ENCODE measurements at places on chromosomes 11 and 22. TPM values are rescaled to one million over a fixed set of nuclear protein-coding genes. Genes with fewer than 3 reads are reported as not detected.

GRCh38 chr11:67421430-67422031 lies 6.1 kb downstream of the CARNS1 start:
- no peak for DNase-seq

GRCh38 chr11:105312266-105312665 lies 172.7 kb upstream of the CARD18 start:
- DNase-seq: no peak

- DNase-seq: no peak
Observed at GRCh38 chr11:68609761-68610160, 74.6 kb upstream of the GAL start.

GRCh38 chr11:111225881-111226280 lies 19.6 kb upstream of the POU2AF2 start:
- DNase-seq: no peak

DNA sequence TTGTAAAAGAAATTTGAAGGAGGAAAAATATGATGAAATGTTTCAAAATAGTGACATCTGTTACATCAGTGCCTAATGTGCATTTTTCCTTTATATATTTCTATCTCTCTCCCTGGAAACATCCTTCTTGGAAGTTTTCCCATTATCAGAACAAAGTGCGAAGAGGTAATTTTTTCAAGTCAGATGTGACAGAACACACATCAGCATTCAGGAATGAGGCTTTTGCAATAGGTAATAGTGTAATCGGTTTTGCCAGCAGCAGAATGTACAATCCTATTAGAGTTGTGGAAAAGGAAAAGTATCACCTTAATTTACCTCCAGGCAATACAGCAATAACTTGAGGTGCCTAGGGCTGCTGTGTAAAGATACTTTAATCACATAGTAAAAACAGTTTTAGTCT lies 275.8 kb downstream of the FAT3 start:
- no peak for DNase-seq

- DNase-seq: no peak
Observed at GRCh38 chr11:83174008-83174407, 17.1 kb downstream of the PCF11 start.

DNA sequence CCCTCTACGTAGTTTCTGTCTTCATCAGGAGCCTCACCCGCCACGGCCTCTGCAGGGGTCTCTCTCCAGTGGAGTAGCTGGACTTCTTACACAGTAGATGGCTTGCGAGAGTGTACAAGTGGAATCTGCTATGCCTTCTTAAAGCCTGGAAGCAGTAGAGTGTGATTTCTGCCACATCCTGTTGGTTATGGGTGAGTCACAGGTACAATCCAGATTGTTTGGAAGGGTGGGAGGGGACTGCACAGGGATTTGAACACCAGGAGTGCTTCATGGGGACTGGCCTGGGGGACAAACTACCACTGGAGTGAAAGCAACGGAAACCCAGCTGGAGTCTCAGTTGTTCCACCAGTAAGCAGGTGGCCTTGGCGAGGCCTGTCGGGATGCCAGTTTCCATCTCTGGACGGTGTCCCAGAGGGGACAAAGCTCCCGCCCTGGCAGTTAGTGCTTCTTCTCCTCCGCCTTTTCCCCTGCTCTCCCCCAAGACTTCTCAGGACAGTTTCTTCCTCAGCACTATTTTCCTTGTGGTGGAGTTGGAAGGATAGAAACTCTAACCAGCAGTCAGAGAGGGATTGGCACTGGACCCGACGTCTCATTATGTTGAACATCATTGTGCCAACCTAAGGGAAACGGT lies 85.0 kb upstream of the RCN1 start:
- no peak for DNase-seq

DNA sequence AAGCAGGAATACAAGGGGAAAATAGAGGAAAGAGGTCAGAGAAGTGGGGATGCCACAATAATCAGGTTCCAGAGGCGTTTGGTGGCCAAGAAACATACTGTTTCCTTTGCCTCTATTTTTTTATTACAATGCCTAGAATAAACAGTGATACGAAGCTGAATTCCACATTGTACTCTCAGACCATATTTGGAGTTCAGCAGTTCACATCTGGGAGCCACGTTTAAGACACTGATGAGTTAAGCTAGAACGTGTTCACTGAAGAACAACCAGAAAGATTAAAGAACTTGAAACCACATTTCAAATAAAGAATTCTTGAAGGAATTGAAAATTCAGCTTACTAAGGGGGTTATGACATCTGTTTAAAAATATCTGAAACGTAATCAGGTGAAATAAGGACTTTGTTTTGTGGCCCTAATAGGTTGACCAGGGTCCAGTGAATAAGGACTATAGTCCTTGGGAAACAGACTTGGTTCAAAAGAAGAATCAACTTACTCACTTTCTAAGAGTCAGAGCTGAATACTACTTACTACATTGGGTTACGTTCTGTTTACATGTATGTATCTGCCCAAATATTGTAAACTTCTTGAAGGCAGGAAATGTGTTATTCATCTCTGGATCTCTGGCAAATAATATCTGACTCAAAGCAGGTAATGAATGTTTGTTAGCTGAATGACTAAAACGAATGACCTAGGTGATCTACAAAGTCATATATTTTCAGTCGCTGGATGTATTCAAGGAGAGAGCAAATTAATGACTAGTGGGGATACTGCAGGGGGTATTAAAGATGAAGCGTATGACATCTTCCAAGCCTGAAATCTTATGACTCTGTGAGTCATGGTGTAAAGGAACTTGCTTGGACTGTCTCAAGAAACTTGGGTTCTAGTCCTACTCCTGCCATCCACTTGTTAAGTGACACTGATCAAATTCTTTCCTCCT lies 247.0 kb upstream of the NARS2 start:
- no peak for DNase-seq

DNA sequence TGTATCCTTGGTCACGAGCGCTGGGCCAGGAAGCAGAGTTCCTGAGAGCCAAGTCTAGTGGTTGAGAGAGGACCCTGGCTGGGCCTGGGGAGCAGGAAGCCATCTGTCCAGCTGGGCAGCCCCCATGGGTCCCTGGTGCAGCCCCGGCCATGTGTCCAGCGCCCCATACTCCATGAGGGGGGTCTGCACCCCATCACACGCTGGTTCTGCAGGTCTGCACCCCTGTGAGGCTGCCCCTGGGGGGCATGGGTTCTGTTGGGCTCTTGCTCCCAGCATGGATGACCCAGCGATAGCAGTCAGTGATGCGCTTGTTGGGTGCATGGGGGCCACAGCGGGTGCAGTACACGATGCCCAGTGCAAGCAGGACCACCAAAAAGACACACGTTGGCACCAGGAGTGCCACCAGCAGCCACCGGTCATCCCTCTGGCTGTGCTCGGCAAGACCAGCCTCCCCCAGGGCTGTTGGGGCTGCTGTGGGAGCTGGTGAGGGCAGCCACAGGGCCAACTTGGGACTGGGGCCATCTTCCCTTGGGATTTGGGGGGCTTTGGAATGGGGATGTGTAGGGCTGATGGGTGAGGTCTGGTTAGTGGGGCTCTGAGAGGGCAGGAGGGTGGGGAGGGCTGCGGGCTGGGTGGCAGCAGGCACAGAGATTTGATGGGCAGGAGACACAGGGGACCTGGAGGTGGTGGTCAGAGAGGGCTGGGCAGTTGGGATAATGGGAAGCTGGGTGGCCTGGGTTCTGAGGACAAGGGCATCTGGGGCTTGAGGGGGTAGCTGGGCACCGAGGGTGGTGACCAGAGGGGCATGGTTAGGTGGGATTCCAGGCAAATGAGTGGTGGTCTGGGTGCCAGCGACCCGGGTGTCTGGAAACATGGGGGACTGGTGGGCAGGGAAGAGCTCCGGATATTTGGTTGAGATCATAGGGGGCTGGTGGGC lies 2.0 kb downstream of the CD248 start:
- no peak for DNase-seq

The THYN1 gene
- polyA plus RNA-seq: 20.4 TPM

The APOL4 gene
- polyA plus RNA-seq: 1.1 TPM

The KCNJ4 gene
- polyA plus RNA-seq: not detected

The PIK3IP1 gene
- 8.4 TPM for polyA plus RNA-seq

The OR51G2 gene
- polyA plus RNA-seq: not detected

The AHNAK gene
- polyA plus RNA-seq: 227 TPM

The KDELR3 gene
- polyA plus RNA-seq: 0.75 TPM

The BCR gene
- polyA plus RNA-seq: 2.7 TPM

The ARFGAP2 gene
- polyA plus RNA-seq: 58.7 TPM

All from psoas muscle (tissue), 8 donors.